ENCODE measurements at places on chromosomes 13 and 19.

- no peak for DNase-seq
Measured at GRCh38 chr13:44385401-44385800, 11.8 kb downstream of the SERP2 start.

GRCh38 chr13:24922387-24922744 lies 158.4 kb downstream of the RNF17 start:
- DNase-seq = no peak

DNA sequence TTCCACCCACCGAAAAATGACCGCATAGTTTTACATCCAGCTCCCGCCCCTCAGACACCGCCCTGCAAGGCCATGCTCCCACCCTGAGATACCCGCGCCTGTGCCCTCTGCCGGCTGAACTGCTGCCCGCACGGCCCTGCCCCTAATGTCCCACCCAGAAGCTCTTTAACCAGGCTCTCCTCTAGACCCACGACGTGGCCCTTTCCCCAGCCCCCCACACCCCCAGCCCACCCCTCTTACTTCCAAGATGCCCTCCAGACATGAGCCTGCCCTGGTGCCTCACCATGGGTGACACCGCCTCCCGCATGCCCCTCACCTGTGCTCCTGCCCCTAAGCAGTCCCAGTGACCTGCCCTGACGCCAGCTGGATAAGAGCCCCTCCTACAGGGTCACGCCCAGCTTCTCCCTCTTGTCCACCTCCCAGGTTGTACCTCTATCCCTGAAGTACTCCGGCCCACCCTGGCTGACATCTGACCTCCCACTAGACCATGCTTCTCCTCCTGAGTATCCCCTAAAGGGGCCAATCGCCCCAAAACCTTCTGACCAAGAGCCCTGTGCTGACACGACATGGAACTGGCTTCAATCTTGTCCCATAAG lies 51.2 kb downstream of the COLGALT1 start:
- DNase-seq = no peak

DNA sequence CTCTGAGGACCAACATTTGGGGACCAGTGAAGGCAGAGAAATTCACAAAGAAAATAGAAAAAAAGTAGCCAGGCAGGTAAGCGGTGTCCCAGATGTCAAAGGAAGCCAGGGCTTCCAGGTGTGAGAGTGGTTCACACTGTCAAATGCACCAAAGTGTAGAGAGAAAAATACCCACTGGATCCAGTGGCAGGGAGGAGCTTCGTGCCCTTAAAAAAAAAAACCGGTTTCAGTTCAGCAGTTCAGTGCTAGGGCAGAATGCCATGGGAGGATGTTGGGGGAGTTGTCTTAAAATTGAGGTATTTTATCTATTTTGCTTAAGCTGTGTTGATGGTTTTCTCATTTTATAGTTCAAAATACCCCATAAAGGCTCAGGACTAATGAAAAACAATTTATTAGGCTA lies 47.8 kb upstream of the C1QTNF9 start:
- DNase-seq = no peak

DNA sequence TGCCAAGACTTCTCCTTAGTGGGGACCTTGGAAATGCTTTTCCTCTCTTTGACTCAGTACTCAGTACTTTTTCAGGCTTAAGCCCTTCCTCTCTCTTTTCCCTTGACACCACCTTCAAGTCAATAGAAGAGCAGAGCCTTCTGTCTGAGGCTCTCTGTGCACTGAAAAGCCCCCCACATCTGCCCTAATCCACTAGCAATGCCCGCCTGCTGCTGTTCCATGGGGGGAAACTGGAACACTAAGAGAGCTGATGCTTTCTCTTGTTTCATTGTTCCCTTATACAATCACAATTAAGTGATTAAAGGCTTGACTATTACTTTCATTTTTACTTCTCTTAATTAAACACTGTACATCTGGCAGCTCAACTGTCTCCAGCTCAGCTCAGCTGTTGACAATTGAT lies 254.5 kb downstream of the SLITRK6 start:
- no peak for DNase-seq

DNA sequence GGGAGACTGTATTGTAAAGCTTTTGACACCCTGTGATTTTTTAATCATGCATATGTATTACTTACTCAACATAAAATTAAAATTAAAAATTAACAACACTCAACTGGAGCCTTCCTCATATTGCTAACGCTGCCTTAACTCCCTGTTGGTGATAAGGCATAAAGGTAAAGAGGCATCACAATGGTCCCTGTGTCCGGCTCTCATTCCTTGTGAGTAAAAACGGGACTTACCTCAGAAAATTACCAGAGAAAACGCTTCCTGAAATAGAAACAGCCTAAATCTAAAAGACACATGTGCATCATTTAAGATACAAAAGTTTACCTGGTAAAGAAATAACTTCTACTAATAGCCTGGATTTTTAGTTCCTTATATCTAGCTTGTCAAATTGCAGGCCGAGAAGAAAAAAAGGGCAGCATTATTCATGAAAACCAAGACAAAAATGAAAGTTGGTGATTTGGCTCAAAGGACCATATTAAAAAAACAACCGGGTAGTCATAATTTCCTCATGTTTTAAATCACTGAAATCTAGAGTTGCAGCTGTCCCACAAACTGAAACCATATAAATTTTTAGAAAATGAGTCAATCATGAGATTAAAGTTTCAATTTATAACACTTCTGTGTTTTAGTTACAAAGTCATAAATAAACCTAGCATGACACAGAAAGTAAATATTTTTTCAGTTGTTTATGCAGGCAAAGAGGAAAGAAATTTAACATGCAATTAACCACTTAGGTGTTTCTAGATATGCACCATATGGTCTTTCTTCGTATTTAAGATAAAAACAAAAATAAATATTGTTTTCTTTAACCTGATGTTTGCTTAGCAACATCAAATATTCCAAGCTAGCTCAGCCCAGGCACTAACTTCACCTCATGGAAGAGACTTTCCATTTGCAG lies 94.7 kb downstream of the MIPEP start:
- DNase-seq = no peak

DNA sequence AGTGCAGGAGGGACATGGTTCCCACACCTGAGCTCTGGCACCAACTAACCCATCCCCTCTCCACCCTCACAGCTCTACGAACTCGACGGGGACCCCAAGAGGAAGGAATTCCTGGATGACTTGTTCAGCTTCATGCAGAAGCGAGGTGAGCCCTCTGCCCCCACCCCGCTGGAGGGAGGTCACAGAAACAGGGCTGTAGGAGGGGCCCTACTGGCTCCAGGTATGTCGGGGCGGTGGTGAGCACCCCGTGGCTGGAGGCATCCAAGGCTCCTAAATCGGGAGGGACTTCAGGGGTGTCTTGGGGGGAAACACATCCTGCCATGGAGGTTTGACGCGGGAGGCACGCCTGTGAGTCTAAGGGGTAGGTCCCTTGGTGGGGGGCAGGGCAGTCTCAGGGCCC lies 24.1 kb upstream of the WDR18 start:
- no peak for DNase-seq

DNA sequence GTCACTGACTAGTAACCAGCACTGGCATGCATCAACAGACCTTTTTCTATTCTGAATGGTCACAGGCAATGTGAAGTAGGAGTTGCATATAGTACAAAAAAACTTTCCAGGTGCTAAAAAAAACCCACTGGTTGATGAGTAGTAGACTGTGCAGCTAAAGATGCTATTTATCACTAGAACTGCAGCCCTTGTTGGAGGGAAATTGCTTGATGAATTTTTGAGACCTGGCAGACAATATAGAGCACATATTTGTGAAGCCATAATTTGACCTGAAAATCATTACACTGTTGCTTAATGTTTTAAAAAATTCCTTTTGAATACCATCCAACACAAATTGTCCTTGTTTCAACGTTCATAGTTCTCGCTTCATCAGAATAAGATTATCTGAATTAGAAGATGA lies 441.0 kb downstream of the KLF12 start:
- no peak for DNase-seq

DNA sequence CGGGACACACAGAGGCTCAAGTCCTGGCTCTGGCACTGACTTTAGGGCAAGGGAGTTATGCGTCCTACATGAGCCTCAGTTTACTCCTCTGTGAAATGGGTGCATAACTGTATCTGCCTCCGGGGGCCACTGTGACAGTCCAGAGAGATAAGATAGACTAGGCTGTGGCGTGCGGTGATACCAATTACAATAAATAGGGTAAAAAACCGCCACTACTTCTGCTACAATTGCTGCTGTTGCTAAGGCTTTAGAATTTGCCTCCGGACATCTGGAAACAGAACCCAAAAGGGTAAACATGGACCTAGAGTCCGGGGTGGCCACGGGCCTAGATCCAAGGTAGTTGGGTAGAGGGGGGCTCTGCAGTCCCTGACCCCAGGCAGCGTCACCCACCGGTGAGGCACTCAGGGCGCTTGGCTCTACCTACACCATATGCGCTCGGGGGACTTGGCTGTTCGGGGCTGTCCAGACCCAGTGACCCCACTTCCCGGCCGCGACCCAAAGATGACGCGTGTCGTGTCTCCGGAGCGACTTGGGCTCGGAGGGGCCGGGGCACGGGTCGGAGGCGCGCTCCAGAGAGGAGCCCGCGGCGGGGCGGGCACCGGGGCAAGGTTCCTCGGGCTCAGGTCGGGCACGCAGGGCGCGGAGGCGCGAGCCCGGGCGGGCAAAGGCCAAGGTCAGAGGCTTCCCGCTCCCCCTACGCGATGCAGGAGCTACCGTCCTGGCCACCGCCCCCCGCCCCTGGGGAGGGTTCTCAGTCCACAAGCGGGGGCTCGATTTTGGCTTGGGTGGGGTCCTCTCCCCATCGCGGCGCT lies 1.1 kb downstream of the INSR start:
- DNase-seq = no peak

DNA sequence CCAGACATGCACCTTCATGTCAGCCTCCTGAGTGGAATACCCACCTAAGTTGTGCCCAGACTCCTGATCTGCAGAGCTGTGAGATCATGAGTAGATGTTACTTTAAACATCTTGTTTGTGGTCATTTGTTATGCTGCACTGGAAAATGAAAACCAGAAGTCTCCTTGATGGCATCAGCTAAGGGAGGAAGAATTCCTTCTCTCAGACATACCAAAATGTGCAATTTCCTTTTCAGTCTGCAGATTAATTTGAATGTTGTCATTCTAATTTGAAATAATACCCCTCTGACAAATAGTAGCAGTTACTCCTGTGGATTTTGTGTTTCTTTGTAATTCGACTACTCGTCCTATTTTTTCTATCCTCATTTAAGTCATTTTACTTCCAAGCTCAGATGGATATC lies 59.3 kb downstream of the ITGBL1 start:
- DNase-seq = no peak

DNA sequence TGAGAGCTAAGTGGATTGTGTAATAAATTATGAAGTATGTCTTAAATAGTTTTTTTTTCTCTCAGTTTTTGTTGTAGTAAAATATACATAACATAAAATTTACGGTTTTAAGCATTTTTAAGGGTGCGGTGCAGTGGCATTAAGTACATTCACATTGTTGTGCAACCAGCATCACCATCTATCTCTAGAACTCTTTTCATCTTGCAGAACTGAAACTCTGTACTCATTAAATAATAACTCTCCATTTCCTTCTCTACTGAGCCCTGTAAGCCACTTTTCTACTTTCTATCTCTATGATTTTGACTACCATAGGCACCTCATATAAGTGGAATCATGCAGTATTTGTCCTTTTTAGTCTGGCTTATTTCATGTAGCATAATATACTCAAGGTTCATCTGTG lies 87.1 kb downstream of the GJA3 start:
- no peak for DNase-seq

All from DMS79 (cell line).